ENCODE measurements at places on chromosomes 1 and 21.

GRCh38 chr1:150008699-150009098 is 1.8 kb downstream of the OTUD7B start:
- no peak for DNase-seq

DNA sequence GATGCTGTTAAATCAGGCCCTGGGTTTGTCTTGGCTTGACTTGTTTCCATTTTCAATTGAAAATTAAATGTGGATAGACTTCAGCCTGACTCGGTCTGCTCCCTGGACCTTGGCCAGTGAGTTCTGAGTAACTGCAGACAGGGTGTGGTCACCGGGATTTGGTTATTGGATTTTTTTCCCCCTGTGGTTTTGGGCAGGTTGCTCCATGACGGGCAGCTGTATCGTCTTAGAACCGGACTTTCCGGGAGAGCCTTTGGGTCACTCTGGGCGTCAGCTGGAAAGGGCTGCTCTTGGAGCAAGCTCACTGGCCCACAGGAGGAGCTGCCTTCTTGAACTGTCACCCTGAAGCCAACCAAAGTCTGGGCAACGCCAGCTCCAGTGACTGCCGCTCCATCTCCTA is 75.0 kb downstream of the CLIC6 start:
- DNase-seq = peak; percentile 50

GRCh38 chr1:29258189-29258975 is 22.1 kb downstream of the PTPRU start:
- DNase-seq = no peak

DNA sequence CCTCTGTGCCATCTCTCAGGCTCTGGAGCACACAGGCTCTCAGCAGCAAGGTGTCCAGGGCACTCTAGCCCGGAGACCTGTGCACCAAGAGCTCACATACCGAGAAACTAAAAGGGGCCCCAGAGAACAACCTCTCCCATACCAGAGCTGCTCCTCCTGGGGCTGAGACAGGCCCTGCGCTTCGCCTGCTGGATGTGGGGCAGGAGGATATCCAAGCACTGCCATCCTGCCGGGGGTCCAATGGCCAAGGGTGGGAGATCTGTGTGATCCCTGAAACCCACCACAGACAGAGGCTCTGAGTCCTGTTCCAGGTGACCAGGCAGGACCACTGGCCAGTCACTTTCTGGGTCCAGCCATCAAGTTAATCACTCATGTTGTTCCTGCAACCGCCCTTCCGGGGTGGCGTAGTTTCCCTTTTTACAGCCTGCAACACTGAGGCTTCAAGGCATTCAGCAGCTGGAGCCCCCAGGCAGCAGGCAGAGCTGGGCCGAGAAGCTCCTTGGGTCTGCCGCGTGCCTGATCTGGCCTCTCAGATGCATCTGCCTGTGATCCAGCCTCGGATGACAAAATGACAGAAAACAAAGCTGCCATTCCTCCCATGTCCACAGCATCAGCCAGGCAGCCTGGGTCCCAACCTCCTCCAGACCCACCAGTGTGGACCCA is 36.7 kb upstream of the ACTRT2 start:
- no peak for DNase-seq

DNA sequence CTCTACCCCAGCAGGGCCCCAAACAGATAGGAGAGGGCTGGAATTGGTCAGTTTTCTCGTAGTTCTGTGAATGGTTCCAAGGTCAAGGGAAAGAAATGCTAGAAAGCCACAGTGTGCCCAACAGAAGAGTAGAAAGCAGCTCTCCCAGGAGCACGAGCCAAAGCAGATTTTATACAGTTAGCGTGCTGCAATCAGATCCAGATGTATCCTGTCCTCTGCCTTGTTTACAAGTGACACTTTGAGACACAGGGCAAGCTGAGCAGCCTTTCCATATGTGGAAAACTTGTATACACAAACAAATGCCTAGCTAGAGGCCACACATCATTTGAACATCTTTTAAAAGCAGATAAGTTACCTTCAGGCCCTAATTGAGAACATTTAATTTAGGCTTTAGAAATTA is 6.5 kb downstream of the VAMP3 start:
- no peak for DNase-seq

GRCh38 chr1:211559222-211560010 is 19.5 kb downstream of the SLC30A1 start:
- no peak for DNase-seq

- peak; percentile 4 for DNase-seq
Measured at GRCh38 chr1:71964188-71964587, 318.2 kb downstream of the NEGR1 start.
